ENCODE measurements at places on chromosomes 3 and 15. TPM values are rescaled to one million over a fixed set of nuclear protein-coding genes. Genes with fewer than 3 reads are reported as not detected.

The MORC1 gene
- total RNA-seq: not detected

The CAND2 gene
- total RNA-seq: 14.1 TPM

The FES gene
- 7.9 TPM for total RNA-seq

The FOXB1 gene
- total RNA-seq: not detected

The FANCD2OS gene
- not detected for total RNA-seq

The SHF gene
- total RNA-seq: 5.4 TPM

The TUSC7 gene
- not detected for total RNA-seq
